NCI-H2081 (cell line): ENCODE measurements at places on chromosomes 4 and X.

GRCh38 chr4:15226203-15226602 is 201.6 kb upstream of the C1QTNF7 start:
- DNase-seq, result no peak

- no peak for DNase-seq
These were observed 204.6 kb upstream of the DIAPH2 start for GRCh38 chrX:96480081-96480480.

DNA sequence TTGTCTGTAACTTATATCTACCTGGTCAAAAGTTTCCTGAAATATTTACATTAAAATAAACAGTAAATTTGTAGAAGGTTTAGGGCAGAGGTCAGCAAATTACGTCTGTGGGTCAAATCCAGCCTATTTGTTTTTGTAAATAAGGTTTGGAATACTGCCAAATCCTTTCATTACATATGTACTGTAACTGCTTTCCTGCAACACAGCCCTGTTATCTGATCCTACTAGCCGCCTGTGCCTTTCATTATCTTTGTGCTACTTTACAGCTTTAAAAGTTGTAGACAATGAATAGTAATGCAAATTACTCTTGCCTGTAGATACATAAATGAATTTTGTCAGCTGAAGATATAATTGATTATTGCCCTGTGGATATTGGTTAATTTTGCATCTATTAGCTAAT is 369.6 kb upstream of the SLC7A11 start:
- DNase-seq, result no peak

GRCh38 chr4:155999725-156000124 is 46.1 kb upstream of the CTSO start:
- no peak for DNase-seq

GRCh38 chr4:19683426-19683825 is 568.3 kb upstream of the SLIT2 start:
- no peak for DNase-seq

DNA sequence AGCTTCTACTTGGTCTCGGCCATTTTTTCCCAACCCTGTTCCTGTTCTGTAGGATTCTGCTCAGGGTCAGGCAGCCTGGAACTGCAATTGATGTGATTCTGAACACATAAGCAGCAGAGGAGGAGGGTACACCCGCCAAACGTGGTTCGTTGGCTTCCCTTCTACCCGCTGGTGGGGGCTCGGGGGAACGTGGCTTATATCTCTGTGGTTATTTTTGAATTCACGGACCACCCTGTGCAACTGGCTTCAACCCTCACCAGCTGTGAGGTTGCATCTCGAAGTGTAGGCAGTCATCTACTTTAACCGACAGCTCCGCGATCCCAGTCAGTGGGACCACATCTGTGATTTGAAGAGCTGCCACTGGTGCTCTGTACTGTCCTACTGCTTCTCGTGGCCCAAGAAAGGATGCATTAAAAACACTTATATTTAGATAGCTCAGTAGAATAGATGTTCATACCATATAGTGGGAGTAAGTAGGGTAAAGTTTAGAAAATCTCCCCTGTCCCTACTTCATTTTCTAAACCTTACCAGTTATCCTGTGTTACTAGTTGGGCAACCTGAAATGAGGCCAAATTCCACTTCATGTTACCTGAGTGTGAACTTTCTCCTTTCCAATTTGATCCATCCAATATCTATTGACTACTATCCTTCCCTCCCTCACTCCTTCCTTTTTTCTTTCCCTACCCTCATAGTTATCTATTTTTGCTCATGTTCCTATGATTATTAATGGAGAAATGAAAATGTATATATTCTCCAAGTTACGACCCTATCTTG is 80.4 kb upstream of the BCOR start:
- DNase-seq, result no peak

- DNase-seq, result no peak
These were observed 178.7 kb downstream of the FBXW7 start for GRCh38 chr4:152357206-152357605.

DNA sequence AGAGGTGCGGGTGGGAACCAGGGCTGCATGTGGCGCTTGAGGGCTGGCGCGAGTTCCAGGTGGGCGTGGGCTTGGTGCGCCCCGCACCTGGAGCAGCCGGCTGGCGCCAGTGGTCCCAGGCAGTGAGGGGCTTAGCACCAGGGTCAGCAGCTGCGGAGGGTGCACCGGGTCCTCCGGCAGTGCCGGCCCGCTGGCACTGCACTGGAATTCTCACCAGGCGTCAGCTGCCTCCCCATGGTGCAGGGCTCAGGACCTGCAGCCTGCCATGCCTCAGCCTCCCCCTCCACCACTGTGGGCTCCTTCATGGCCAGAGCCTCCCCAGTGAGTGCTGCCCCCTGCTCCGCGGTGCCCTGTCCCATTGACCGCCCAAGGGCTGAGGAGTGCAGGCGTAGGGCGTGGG is 174.0 kb downstream of the ADAM29 start:
- DNase-seq, result no peak

DNA sequence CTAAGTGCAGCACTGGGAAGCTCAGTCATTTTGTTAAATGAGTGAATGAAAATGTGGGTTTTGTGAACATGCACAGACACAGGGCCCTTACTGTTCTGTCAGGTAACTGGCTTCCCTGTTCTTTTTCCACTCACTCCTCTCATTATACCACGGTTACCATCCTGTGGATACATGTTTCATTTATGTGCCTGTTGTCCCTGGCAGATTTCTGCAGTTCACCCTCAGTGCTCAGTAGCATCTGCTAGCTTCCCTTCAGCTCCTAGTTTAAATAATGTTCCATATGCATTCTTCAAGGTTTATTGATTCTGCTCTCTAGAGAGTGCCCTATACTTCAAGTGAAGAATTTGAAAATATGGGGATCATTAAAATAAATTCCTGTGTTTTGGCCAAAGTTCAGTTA is 1634.3 kb upstream of the ADGRL3 start:
- DNase-seq, result no peak
